ENCODE measurements at places on chromosomes 7 and 10.

- peak; percentile 59 for DNase-seq
These were observed 3.7 kb downstream of the NRP1 start for GRCh38 chr10:33330543-33331378.

DNA sequence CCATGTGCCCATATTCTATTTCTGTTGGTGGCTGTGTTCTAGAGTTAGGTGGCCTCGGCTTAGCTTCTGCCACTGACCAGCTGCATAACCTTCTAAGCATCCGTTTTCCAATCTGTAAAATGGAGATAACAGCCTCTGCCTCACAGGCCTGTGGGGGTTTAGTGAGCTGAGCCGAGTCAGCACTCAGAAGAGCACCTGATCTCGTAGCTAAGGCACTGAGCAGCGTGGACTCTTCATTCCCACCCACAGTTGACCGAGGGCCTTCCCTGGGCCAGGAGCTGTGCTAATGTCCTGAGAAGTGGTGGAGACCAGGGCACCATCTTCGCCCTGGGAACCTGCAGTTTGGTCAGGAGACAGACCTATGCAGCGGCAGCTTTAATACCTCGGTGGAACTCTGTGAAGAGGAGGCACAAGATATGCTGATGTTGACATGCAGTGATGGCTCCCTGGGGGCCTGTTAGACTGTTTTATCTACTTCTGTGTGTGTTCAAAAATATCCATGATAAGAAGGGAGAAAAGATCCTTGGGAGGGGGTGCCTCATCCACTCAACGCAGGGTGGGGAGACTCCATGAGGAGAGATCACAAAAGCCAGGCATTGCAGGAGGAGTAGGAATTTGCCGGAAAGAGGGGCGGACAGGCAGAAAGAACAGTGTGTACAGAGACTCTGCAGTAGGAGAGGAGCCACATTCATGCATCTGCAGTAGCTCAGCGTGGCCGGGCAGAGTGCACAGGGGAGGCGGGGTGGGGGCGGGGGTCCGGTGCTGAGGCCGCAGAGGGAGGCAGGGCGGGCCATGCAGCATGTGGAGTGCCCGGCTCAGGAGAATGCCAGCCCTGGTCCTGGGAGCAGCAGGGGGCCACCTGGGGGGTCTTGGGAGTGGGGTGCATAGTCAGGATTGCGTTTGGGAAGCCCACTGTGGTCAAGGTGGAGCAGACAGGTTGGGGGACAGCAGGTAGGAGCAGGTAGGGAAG, 136.8 kb downstream of the C10orf105 start:
- no peak for DNase-seq

GRCh38 chr7:91527460-91527859, 263.2 kb downstream of the FZD1 start:
- DNase-seq: no peak

DNA sequence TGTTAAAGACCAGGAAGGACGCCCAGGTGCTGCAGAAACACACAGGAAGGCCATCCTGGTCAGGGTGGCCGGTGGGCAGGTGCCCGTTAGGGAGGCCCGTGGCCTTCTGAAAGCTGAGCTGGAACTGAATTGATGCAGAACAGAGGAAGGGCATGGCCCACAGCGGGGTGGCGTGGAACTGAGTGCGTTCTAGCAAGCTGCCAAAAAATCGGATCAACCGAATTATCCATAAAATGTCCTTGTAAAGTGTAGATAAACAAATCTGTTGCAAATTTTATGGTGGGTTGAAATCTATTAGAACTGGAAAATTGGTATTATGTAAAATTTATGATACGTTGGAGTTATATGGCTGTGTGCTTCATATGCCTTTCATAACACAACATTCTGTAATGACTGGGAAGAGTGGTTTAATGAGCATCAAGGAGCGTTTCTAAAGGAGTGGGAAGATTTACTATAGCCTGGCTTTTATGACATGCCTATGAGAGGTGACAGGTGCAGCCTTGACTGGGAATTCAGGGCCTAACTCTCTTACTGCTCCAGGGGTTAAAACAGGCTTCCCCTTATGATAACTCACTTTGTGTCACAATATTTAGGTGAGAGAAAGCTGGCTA, 108.1 kb downstream of the GPR26 start:
- no peak for DNase-seq

DNA sequence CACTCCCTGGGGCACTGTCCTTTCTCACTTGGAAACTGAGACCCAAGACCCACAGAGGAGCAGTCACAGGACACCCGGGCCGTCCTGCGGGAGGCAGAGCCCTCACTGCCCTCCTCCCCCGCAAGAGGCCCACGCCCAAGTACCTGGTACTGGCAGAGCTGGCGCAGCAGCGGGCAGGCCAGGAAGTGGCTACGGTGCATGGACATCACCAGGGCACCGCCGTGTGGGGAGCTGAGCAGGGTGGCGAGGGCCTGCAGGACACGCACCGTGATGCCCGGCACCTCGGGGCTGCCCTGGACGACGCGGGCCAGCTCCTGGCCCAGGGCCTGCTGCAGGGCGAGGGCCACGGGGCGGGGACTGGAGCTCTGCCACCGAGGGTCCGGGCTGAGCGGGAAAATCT, 20.0 kb upstream of the MICALL2 start:
- DNase-seq: no peak

GRCh38 chr10:67779465-67780203, 58.4 kb downstream of the DNAJC12 start:
- no peak for DNase-seq

Measured in NCI-H1436 treated with DMSO at 0.1 percent for 48 hours (cell line).